ENCODE measurements at places on chromosomes 13 and 19.

GRCh38 chr19:18091217-18091608, 4.5 kb upstream of the IL12RB1 start:
- peak; percentile 74 for DNase-seq

- DNase-seq: no peak
Observed at GRCh38 chr13:48110132-48110868, 15.4 kb upstream of the MED4 start.

DNA sequence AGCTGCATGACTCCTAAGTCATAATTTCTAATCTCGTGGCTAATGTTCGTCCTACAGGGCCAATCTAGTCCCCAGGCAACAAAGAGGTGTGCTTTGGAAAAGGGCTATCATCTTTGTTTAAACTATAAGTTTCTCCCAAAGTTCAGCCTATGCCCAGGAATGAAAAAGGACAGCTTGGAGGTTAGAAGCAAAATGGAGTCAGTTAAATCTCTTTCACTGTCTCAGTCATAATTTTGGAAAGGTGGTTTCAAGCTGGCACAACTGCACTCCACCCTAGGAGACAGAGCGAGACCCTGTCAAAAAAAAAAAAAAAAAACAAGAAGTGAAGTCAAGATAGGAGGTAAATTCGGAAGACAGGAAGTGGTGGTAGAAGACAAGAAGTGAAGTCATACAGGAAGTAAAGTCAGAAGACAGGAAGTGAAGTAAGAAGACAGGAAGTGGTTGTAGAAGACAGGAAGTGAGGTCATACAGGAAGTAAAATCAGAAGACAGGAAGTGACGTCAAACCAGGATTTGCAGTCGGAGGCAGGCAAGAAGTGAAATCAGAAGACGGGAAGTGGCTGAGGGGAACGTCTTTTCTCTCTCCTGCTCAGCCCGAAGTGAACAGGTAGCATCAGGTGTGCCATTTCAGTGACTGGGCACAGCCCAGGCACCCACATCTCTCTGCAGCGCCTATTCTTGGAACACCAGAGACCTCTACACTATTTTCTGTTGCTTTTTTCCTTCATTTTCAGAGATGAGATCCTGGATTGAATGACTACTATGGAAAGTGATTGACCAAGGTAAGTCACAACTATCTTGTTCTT, 32.2 kb downstream of the GP6 start:
- DNase-seq: peak; percentile 73

DNA sequence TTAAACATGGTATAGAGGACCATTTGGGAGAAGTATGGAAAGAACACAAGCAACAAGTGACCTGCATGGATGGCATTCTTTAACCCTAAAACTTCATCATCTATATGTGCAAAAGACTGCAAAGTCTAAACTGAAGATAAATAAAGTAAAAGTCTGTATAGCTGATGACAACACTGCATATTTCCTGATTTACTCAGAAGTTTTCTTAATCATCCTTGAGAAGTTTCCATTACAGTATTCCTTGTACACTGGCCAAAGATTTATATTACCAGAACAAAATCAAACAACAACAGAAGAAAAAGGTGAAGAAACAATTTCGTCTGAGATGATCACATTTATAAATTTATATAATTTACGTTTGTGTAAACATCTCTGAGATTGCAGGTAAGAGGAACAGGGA, 805.7 kb downstream of the PCDH9 start:
- no peak for DNase-seq

- DNase-seq: no peak
Observed at GRCh38 chr19:17216058-17216670, 1.0 kb downstream of the USE1 start.

DNA sequence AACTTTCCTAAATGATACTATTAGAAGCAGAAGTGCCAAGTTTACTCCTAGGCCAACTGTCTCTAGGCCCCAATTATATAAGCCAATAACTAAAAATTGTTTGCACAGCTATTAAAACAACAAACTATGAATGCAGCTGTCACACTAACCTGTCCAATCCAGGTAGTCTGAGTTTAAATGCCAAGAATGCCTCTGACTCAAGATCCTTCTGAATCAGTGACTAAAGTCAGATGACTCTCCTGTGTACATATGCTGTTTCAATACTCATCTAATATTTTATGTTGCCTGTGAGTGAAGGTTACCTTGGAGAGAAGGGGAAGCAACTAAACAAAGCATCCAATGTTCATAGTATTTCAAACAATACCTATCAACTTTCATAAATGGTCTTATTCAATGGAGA, 257.0 kb downstream of the ENOX1 start:
- DNase-seq: no peak

DNA sequence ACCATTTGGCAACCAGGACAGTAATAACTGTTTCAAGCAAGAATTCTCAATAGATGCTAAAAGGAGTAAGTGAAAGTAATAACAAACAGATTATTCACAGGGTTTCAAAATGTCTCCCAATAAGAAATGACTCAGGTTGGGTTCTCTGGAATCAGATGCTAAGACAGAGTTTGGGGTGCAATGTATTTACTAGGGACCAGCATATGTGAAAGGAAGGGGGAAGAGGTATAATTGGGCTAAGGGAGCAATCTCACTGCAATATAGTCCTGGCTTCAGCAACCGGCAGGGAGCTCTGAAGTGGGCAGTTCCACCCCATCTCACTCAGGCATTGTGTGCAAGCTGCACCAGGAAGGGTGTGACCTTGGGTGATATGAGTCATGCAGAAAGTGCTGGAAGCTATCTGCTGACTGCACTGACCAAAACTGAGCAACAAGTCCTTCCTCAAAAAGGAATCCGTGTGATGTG, 23.4 kb downstream of the ZDHHC20 start:
- peak; percentile 43 for DNase-seq

GRCh38 chr13:88623150-88623549, 952.0 kb downstream of the SLITRK5 start:
- no peak for DNase-seq

DNA sequence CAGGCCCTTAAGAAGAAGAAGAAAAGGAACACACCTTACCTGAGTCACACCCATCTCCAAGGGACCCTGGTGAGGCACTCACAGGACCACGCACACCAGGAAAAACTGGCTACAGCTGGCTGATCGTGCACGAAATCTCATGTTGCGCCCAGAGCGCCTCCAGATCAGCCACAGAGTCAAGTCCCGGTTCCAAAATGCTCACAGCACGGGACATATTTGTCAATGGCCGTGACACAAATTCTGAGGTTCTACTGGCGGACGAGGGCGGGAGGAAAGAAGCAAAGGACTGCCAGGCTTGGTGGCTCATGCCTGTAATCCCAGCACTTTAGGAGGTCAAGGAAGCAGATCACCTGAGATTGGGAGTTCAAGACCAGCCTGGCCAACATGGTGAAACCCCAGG, 21.5 kb downstream of the SH3GL1 start:
- DNase-seq: no peak

- no peak for DNase-seq
Observed at GRCh38 chr13:102401265-102401664, 583 bp downstream of the FGF14 start.

GRCh38 chr19:42277821-42278451, 8.9 kb downstream of the CIC start:
- DNase-seq: no peak

DNA sequence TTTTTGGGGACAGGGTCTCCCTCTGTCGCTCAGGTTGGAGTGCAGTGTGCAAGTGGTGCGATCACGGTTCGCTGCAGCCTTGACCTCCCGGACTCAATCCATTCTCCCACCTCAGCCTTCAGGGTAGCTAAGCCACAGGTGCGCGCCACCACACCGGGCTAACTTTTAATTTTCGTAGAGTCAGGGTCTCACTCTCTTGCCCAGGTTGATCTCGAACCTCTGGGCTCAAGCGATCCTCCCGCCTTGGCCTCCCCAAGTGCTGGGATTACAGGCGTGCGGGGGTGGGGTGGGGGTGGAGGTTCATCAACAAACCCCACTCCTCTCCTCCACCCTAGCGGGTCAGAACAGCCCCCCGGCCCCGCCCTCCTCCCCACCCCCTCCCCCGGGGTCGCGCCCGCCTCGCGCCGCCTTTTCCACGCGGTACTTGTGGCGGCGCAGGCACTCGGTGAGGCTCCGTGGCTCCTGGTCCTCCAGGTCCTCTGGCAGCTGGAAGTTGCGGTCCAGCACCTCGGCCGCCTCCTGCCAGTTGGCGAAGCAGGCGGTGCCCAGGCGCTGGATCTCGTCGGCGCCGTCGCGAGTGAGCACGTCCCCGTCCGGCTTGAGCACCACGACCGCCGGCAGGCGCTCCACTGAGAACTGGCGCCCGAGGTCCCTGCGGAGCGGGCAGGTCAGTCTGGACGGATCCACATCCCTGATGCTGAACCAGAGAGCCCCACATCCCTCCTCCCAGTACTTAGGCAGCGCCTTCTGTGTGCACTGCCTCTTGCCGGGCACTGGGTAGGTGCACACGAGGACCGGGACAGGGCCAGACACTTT, 5.2 kb downstream of the NXNL1 start:
- no peak for DNase-seq

- no peak for DNase-seq
Observed at GRCh38 chr13:113182046-113182445, 23.6 kb downstream of the PROZ start.

DNA sequence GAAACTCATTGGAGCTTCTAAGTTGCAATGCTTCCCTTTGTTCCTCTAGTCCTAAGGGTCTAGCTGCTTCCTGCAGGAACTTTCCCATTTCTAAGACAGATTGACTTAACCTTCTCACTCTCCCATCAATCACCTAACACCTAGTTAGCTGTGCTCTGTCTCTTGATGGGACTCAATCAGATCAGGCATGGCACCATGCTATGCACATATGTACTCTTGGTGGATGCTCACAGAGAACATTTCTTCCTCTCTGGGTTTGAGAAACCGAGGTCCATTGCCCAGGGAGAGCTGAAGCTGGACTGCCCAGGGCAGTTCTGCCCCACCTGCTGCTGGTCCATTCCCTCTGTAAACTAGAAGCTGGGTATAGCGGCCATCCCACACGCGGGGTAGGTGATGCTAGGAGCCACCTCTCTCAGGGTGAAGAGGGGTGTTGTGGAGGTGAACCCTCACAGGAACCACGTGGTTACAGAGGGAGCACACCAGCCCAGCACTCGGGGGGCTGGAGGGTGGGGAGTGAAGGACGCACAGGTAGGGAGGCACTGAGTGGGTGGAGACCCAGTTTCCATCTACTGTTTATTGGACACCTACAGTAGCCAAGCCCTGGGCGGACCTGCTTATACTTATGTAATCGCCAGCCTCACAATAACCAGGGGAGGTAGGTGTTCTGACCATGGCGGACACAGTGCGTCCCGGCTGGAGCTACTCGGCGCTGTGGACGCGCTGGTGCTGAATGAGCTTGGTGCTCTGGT, 3.1 kb upstream of the UBE2M start:
- DNase-seq: no peak

DNA sequence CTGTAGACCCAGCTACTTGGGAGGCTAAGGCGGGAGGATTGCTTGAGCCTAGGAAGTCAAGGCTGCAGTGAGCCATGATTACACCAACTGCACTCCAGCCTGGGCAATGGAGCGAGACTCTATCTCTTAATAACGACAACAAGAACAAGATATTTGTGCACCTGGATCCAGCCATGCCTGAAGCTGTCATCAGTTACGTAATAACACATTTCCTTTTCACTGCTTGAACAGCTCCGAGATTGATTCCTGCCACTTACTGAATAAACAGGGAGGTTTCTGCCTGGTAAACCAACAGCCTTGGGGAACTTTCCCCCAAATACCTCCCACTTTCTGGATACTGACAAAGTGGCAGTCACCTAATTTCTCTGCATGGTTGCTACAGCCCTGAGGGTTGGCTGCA, 5.4 kb downstream of the KANK2 start:
- DNase-seq: no peak

- DNase-seq: no peak
Observed at GRCh38 chr13:60044321-60044720, 119.4 kb downstream of the DIAPH3 start.

DNA sequence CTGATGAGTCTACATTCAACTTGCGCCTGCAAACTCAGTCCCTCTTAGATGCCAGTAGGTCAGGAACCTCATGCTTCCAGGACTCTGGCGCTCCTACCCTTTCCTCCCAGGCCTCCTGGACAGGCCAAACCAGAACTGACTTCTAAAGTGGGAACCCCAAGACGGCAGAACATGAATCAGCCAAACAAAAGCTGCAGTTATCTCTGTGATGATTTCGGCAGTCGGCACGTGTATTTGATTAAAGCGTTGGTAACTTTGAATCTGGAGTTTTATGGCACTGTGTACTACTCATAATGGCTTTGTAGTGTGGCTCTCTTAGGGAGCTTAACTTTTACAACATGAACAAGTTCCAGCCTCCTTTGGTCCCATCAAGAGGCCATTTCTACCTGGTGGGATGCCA, 13.7 kb downstream of the ACTN4 start:
- no peak for DNase-seq

GRCh38 chr13:113919761-113920559, 53.9 kb downstream of the C13orf46 start:
- no peak for DNase-seq

GRCh38 chr13:32080328-32080744, 48.8 kb downstream of the FRY start:
- DNase-seq: no peak

- DNase-seq: no peak
Observed at GRCh38 chr19:55152017-55152416, 3.0 kb upstream of the TNNT1 start.

Data from stimulated activated naive CD8-positive, alpha-beta T cell treated with anti-CD3 and anti-CD28 coated beads, Interleukin-15, amount 100 ng/mL, for 72 hours (primary cell).